ENCODE measurements at places on chromosomes 11 and 22.

GRCh38 chr11:122998727-122999366 lies 17.2 kb upstream of the BSX start:
- H3K4me1 ChIP-seq = no peaks in the 10 kb centered on the region
- H3K36me3 ChIP-seq = no peaks in the 10 kb centered on the region
- no peak overlapping the region for H3K4me3 ChIP-seq
- DNase-seq = no peak
- H3K27ac ChIP-seq = no peak overlapping the region

GRCh38 chr11:9176550-9176949 lies 85.2 kb upstream of the SCUBE2 start:
- DNase-seq = no peak
- H3K36me3 ChIP-seq = peaks cover 89% of the 10 kb centered on the region
- no peak overlapping the region for H3K4me3 ChIP-seq
- no peak overlapping the region for H3K27ac ChIP-seq

DNA sequence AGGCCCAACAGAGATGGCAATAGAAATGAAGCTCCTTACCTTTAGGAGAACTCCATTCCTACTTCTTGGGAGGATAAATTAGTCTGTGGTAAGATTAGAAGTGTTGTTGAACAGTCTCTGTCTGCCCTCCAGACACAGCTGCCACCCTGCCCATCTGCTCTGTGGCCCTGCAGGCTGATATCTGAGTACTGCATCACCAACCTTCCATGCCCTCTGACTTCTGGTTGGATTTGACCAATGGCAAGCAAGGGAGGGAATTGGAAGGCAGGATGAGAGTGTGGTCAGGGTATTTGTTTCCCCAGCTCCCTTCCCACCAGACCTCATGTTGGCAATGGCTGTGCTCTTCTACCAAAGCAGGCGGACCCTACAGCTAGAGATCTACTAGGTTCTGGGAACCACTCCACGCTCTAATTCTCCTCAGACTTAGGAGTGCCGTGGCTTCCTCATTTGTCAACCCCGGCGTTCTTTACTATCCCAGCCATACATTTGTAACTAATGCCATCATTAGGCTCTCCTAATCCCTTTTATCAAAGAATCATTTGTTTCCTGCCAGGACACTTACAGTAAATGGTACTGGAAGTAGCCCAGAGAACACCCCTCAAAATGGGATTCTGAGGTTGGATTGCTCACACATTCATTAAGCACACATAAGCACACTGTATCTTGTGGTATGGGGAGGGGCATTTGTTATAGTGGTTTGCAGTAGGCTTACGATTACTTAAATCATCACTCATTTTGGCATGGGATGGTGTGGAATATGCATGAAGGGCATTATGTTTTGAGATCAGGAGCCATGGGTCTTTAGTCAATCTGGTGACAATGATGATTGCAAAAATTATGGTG lies 35.4 kb upstream of the CD44 start:
- H3K27ac ChIP-seq = no peak overlapping the region
- peaks cover 8% of the 10 kb centered on the region for H3K4me1 ChIP-seq
- DNase-seq = no peak
- no peaks in the 10 kb centered on the region for H3K36me3 ChIP-seq
- peaks cover 8% of the 10 kb centered on the region for H3K27me3 ChIP-seq
- H3K4me3 ChIP-seq = no peak overlapping the region

DNA sequence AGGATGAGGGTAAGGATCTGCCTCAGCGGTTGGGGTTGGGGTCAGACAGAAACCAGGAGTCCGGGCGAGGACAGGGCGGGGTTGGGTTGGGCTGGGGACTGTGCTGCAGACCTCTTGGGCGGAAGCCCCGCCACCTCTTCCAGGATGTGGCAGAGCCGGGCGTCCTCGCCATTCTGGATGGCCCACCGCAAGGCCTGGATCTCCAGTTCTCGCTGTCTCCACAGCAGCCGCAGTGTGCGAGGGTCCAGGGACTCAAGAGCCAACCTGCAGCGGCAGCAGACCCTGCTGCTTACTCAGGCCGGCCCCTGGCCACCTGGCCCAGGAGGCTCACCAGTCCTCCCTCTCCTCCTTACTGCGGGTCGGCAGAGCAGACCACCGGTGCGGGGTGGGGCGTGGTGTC lies 2.0 kb downstream of the LMNTD2 start:
- H3K36me3 ChIP-seq = no peaks in the 10 kb centered on the region
- H3K4me1 ChIP-seq = peaks cover 11% of the 10 kb centered on the region
- no peak overlapping the region for H3K4me3 ChIP-seq
- peaks cover 42% of the 10 kb centered on the region for H3K27me3 ChIP-seq
- H3K27ac ChIP-seq = no peak overlapping the region

DNA sequence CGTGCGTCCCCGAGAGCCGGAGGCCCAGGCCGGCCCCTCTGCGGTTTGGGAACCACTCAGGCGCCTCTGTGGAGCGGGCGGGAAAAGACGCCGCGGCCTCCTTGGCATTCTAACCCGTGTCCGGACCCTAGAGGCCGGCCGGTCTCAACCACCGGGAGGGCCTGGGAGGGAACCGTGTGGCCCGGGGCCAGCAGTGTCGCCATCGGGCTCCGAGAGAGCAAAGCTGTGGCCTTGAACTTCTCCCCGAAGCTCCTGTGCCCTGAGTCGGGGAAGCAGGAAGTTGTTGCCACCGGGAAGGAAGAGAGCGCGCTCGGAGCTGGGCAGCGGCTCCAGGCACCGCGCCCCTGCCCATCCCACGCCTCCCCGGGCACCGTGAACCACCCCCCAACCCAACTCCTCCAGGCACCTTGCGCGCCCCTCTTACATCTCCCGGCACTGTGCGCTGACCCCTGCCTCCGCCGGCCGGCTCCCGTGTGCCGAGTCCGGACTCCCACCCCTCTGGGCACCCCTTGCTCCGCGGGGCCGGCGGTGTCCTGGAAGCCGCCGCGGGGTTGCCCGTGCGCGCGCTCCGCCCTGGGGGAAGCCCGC lies 80.0 kb upstream of the PPARA start:
- peaks cover 91% of the 10 kb centered on the region for H3K27me3 ChIP-seq
- peak overlapping the region; percentile 59 for H3K4me3 ChIP-seq
- H3K36me3 ChIP-seq = no peaks in the 10 kb centered on the region
- no peaks in the 10 kb centered on the region for H3K4me1 ChIP-seq
- DNase-seq = peak; percentile 42
